Head of caudate nucleus (tissue), 42 donors: ENCODE measurements at places on chromosomes 2 and 18.

GRCh38 chr2:4895371-4895770 lies 796.8 kb upstream of the SOX11 start:
- no peak for DNase-seq

DNA sequence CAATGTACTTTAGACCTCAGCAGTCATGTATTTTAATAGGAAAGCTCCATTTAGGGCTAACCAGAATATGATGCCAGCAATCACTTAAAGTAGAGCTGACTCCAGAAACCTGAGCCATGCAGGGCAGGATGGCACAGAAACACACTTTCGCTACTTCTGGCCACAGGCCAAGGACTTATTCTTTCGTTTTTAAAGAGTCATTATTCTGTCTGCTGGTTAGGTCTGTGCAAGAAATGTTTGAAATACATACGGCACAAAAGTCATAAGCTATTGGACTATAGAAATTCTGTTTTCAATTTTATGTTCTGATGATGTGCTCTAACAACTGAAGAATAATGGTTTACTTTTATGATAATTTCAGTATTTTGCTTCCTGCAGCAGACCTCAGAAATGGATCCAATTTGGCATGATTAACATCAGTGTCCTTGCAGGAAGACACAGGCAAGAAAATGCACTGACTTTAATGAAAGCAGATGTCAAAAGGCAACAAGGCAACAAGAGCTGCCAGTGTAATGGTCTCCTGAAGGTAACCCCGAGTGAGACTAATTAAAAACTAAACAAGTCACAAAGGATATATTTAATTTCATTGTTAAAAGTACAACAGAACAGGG lies 114.4 kb upstream of the CHRNA1 start:
- DNase-seq = no peak

DNA sequence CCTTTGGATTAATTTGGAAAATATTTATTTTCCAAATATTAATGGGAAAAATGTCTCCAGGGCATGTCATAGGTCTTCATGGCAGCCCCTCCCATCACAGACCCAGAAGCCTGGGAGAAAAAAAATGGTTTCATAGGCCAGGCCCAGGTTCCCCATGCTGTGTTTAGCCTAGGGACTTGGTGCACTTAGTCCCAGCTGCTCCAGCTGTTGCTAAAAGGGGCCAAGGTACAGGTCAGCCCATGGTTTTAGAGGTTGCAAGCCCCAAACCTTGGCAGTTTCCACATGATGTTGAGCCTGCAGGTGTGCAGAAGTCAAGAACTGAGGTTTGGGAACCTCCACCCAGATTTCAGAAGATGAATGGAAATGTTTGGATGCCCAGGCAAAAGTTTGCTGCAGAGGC lies 309.6 kb downstream of the SOCS6 start:
- no peak for DNase-seq

GRCh38 chr2:187851955-187852561 lies 297.8 kb upstream of the TFPI start:
- DNase-seq = no peak

- peak; percentile 78 for DNase-seq
These were observed 14.5 kb upstream of the DDX1 start for GRCh38 chr2:15577071-15577735.

- DNase-seq = no peak
These were observed 121.6 kb downstream of the MTCL1 start for GRCh38 chr18:8826971-8827370.

DNA sequence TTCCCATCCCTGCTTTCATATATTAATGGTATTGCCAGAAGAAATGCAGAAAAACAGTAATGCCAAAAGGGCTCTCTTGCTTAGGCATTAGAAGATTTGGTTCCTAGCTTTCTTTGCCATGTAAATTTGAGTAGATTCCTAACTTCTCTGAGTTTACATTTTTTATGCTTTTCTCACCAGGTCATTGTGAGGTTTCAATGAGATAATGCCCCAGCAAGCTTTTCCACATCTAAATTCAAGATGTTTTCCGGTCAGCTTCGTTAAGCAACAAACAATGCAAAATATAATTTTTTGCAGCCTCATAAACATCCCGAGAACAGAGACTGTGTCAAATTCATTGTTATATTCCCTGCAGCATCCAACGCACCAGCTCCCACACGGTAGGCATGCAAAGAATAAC lies 44.9 kb downstream of the NCKAP5 start:
- DNase-seq = no peak

- DNase-seq = no peak
These were observed 167.4 kb upstream of the MAP3K20 start for GRCh38 chr2:172908275-172908674.

DNA sequence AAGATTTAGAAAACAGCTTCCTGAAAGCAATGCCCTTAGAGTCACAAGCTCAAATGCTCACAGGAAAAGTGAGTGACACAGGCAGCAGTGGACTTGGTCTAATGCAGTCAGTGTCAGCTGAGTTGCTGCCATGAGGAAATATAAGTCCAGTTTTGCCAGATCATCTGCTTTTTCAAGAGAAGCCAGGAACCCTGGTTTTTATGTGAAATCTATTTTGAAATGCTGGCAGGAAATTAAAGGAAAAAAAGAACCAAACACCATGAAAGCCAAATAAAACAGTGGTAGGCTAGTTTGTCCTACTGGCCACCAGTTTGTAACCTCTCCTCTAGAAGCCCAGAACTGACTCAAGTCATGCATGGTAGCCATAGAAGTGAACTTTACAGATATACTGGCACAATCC lies 109.2 kb downstream of the THADA start:
- DNase-seq = peak; percentile 7

DNA sequence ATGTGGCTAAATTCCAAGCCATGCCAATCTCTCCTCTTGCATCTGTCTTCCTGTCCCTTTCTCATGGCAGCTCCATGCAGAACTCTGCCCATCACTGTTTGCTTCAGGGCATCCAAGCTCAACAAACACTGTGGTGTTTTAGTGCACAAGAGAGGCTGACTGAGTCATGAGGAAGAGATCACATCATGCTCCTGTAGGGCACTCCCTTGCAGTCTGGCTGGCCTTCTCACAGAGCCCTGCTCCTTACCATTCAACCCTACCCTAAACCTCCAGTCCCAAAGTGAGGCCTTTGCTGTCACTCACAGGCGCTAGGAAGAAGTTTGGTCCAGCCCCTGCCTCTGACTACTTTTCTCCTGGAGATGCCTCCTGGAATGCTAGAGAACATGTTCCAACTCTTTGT lies 194.0 kb downstream of the LRATD1 start:
- no peak for DNase-seq

GRCh38 chr2:189854187-189854586 lies 69.9 kb downstream of the PMS1 start:
- DNase-seq = no peak

- DNase-seq = no peak
These were observed 42.3 kb downstream of the SPRED2 start for GRCh38 chr2:65390134-65390533.

- DNase-seq = no peak
These were observed 218.8 kb upstream of the ID2 start for GRCh38 chr2:8462899-8463648.

- DNase-seq = no peak
These were observed 365.1 kb upstream of the NETO1 start for GRCh38 chr18:73232933-73233332.

- DNase-seq = no peak
These were observed 9.4 kb upstream of the AGFG1 start for GRCh38 chr2:227462462-227462951.

DNA sequence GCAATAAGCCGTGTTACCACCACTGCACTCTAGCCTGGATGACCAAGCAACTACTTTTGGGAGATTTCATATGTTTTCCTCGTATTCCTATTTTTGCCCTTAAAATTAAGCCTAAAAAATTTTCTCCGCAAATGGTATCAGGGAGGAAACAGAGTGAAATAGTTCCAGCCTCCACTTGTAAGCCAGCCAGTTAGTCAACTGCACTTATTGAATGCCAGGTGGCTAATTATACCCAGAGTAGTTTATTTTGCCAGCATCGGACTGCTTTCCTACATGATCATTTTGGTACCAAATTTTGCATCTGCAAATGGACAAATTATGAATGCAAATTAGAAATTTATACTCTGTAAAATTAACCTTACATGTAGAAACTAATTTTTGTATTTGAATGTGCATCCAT lies 90.2 kb upstream of the ARHGAP28 start:
- no peak for DNase-seq

- DNase-seq = no peak
These were observed 31.8 kb upstream of the RIOK3 start for GRCh38 chr18:23421277-23421676.

- DNase-seq = no peak
These were observed 108.4 kb upstream of the OTOS start for GRCh38 chr2:240248721-240249422.

DNA sequence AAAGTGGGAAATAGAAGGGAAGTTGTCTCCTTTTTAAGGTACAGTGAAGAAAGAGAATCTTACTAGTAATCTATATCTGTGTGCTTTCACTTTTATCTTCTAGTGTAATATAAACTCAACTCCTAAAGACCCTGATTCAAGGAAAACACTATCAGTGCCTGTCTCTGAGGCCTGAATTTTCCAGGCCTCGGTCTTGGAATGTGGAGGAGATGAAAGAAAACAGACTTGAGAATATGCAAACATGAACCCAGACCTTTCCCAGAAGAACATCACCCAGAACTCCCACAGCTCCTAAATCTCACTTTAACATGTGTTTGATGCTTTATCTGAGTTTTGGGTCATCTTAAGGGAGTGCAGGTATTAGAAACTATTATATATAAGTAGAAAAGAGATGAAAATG lies 51.8 kb downstream of the EPB41L5 start:
- DNase-seq = no peak
